ENCODE measurements at places on chromosomes 2 and 18.
A peak's percentile ranks its signal among the peaks of the same experiment; 100 is the strongest.

- no peak for DNase-seq
These were observed 9.3 kb upstream of the TBC1D8 start for GRCh38 chr2:101160454-101160853.

- no peak for DNase-seq
These were observed 88.3 kb downstream of the KCNS3 start for GRCh38 chr2:17966798-17967197.

DNA sequence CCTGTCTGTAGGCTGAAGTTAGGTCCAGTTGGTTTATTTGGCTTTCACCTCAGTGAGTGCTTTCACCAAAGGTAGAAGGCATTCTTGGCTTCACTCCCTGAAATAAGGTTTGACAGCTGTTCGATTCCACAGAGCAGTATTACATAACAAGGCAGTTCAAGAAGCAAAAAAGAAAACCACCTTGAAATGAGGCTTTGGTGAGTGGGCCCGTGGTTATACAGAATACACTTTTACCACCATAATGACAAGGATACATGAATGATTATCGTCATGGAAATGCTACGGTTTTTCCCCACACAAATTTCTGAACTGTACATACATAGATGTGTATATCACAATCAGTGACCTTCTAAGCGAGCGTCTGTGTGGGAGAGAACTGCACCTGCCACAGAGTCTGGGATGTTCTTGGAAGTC, 80.0 kb upstream of the CHRNA1 start:
- DNase-seq = no peak

DNA sequence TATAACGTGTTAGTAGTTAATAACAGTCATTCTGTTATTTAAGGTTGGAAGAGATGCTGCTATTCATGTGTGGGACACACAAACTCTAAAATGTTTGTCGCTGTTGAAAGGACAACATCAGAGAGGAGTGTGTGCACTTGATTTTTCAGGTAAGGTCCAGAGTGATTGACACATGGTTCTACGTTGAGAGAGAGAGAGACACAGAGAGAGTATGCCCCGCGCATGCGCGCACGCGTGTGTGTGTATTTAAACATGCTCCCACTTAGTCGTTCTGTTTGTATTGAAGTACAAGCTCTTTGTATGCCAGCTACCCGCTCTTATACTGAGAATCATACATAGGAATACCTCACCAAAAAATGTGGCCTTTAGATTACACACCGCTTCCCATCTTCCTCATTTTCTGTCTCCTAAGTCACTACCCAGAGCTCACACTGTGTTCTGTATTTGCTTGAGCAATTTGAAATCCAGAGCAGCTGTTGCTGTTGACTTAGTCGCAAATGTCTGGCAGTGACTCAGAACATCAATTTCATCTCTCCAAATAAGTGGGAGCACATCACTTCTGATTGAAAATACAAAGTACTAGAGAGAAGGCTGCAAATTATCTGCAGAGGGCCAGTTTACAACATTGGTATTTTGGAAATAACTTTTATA, 148.1 kb downstream of the EML6 start:
- peak; percentile 5 for DNase-seq

DNA sequence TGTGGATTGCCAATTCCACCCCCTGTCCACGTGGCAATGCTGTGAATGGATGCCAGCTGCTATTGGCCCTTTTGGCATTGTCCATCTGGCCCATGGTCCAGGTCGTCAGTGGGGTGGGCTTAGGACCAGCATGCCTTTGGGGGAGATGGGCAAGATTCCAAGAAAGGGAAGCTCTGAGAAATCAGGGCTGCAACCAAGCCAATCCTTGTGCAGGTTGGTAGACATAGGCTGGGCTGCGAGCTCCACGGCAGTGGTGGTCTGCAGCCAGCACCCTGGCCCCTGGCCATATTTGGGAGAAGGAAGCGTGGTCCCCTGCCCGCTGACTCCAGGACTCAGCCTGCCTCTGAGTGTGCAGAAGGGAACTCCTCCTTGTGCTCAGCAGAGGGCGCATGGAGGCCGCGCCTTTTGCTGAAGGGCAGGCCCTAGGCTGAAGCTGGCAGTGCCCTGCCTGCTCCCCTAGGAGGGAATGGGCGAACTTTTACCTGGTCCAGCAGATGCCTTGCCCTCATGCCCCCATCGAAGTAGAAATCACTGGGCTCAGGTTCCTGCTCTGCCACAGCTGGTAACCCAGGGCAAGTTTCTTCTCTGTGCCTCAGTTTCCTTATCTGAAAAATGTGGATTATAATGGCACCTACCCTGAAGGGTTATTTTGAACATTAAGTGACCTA, 5.4 kb downstream of the SPR start:
- peak; percentile 76 for DNase-seq

DNA sequence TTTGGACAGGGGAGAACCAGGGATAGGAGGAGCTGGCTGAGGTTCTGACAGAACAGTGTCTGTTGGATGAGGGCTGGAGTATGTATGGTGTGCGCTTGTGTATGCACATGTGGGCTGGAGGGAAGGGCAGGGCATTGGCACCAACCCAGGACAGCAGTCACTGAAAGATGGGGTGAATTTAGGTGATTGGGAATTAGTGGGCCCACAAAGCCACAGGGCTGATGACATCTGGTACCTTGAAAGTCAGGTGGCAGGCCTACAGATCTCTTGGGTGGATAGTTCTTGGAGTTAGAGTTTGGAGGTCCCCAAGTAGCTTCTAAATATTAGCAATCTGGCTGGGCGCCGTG, 45.7 kb downstream of the C2orf42 start:
- no peak for DNase-seq

- peak; percentile 75 for DNase-seq
These were observed 134.8 kb downstream of the MREG start for GRCh38 chr2:215878476-215879063.

- no peak for DNase-seq
These were observed 334.0 kb upstream of the MEX3C start for GRCh38 chr18:51531501-51531900.
